HT1080 (cell line): ENCODE measurements at places on chromosomes 7 and 10.
A peak's percentile ranks its signal among the peaks of the same experiment; 100 is the strongest.

DNA sequence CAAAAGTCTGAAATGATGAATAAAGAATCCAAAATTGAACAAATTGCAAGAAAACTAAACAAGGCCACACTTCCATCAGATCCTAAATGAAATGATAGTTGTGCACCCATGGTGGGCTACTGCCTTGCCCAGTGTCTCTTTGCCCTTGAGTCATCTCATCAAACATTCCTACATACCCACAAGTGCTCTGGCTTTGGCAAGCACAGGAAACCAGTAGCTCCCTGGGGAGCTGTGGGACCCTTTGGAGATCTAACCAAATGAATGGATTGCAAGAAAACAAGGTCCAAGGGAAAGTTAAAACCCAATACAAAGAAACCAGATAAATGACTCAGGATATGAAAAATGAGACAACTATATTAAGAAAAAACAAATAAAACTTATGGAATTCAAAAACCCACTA, 129.8 kb upstream of the TMEM229A start:
- DNase-seq, result peak; percentile 80

GRCh38 chr7:151451156-151451555, 11.2 kb upstream of the CRYGN start:
- DNase-seq, result no peak

GRCh38 chr7:81445462-81445861, 324.4 kb downstream of the HGF start:
- no peak for DNase-seq

DNA sequence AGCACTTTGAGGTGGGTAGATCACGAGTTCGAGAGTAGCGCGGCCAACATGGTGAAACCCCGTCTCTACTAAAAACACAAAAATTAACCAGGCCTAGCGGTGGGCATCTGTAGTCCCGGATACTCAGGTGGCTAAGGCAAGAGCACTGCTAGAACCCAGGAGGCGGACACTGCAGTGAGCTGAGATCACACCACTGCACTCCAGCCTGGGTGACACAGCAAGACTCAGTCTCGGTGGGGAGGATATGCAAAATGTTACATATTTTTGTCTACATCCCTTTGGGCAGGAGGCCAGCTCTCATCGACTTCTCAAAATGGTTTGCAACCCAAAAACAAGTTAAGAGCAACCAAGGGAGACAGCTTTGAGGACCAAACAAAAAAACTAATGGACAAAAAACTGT, 8.2 kb downstream of the ATE1 start:
- no peak for DNase-seq

GRCh38 chr7:111475959-111476358, 86.3 kb downstream of the IMMP2L start:
- DNase-seq, result no peak

GRCh38 chr7:103613655-103614642, 167.9 kb upstream of the SLC26A5 start:
- DNase-seq, result peak; percentile 2

DNA sequence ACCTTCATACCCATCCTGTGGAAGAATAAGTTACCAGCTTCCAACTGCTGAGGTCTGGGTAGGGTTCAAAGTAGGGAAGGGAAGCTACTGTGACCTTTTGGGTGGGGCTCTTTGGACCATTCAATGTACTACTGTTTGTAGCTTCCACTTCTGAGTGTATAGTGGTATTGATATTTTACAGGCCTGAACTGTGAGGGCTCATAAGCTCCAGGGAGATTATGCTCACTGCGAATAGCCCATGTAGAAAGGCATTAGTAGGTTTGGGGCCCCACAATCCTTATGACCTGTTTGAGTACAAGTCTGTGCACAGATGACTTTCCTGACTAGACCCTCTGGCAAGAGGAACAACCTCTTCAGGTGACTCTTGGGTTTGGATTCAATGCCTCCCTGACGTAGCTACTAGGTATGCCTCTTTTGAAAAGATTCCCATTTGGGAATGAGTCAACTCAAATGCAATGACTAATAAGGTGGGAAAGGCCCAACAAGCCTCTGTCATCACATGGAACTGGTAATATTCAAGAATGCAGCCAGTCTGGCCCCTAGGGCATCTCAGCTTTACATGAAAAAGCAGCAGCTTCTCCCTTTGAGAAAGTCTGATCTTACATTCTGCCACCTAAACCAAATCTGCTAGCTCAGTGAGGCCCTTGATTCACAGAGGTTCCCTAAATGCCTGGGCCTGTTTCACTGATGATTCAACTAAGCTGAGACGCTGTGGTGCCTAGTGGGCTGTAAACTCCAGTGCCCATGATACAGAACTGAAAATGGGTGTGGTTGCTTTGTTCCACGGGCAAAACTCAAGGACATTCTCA, 79.8 kb downstream of the ABI1 start:
- peak; percentile 90 for DNase-seq

DNA sequence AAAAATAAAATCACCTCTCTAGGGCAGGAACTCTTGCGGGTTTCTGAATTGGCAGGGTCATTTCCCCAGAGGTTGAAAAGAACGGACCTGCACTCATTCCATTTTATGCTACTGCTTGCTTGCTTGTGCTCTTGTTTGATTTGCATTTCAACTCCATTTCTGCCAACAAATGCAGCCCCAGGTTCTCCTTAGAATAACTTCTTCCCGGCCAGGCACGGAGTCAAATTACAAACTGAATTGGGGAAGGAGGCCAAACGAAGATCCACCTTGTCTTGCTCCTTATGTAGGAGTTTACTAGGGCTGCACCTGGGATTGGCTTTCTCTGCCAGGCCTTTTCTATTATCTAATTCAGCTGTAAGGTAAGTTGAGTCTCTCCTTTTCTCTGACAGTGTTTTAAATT, 79.6 kb downstream of the HGF start:
- DNase-seq, result no peak

DNA sequence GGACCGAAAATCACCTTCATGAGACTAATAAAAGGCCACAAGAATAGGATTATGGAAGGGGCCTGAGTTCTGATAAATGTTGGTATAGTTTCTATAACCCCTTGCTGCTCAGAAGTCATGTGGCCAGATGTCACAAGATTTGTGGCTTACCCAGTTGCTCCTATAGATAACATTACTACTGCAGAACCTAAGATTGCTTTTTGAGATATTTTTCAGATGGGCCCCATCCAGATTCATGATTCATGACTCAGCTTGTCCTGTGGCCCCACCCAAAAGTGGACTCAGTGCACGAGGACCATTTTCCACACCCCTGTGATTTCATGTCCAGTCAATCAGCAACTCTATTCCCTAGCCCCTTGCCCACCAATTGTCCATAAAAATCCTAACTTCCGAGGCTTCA, 209.0 kb downstream of the ACTR3B start:
- DNase-seq, result no peak

- DNase-seq, result no peak
These were observed 33.4 kb downstream of the INPP5A start for GRCh38 chr10:132570771-132571649.

- DNase-seq, result no peak
These were observed 82.4 kb upstream of the NME8 start for GRCh38 chr7:37765872-37766525.

DNA sequence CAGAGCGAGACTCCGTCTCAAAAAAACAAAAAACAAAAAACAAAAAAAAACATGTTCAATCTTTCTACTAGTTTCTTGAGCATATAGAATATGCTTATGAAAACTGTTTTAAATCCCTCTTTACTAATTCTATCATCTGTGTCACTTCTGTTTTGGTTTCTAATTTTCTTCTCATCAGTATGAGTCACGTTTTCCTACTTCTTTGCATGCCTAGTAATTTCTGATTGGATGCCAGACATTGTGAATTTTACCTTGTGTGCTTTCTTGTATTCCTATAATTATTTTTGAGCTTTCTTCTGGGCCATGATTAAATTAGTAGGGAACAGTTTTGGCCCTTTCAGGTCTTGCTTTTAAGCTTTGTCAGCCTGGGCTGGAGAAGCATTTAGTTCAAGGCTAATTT, 9.9 kb downstream of the MICU1 start:
- no peak for DNase-seq

- peak; percentile 90 for DNase-seq
These were observed 8.4 kb downstream of the OSBPL3 start for GRCh38 chr7:24971333-24972165.

DNA sequence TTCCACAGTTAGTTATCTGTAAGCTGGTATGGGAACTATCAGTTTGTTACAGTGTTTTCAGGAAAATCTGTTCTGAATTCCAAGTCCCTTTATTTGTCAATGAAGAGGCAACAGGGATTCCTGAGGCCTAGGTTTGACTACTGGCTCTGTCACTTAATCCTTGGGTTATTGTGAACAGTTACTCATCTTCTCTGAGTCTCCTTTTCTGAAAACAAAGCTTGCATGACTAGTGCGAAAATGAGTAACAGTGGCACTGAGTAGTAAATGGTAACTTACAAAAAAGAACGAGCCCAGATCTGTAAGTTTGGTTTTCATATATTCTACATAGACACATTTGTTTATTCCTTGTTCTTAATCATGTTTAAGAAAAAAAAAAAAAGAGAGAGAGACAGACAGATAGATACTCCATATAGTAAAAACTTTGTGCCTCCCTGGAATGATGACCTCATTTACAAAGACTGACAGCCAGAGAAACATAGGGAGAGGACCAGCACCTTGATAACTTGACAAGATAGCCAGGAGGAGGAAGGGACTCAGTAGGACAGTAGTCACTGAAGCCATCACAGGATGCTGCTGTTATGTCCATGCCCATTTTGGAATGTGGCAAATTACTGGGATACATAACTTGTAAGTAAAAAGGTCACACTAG, 1.9 kb downstream of the MRPS33 start:
- DNase-seq, result peak; percentile 52
